Endothelial cell (in vitro differentiated cells): ENCODE measurements at places on chromosomes 12 and 14.
A peak's percentile ranks its signal among the peaks of the same experiment; 100 is the strongest.

- DNase-seq = no peak
These were observed 28.6 kb downstream of the CMKLR1 start for GRCh38 chr12:108310489-108310888.

- no peak for DNase-seq
These were observed 40.6 kb downstream of the ZDHHC17 start for GRCh38 chr12:76804435-76804976.

- no peak for DNase-seq
These were observed 121.2 kb downstream of the CRACR2A start for GRCh38 chr12:3631759-3632158.

GRCh38 chr12:124611559-124612409 is 44.4 kb upstream of the NCOR2 start:
- DNase-seq = no peak

DNA sequence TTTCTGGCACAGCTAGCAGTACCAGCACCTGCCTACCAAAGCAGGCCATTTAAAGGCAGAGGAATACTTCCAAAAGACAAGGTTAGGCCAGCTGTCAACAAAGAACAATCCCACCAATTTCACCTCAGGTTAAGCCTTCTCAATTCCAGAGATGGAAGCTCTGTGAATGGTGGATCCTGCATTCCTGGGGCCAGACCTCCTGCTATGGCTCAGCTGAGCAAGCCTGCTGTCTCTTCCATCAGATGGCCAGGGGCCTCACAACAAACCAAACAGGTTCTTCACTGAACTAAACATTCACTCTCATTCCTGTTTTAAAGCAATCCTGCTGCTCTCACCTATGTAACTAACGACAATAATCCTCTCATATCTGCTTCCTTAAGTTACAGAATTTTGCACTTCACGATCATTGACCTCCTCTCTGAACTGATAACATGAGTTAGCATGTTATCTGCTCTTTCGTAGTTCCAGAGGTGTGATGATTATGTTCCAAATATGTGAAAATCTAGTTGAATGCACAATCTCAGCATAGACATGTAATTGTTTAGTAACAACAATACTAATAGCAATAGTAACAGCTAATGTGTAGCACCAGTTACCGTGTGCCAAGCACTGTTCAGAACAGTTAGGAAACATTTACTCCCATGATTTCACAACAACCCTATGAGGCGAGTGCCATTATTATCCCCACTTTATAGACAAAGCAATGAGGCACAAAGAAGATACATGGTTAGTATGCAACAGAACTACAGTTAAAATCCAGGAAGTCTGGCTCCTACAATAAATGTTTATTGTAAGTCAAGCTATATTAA is 73.2 kb downstream of the SLC2A13 start:
- no peak for DNase-seq

DNA sequence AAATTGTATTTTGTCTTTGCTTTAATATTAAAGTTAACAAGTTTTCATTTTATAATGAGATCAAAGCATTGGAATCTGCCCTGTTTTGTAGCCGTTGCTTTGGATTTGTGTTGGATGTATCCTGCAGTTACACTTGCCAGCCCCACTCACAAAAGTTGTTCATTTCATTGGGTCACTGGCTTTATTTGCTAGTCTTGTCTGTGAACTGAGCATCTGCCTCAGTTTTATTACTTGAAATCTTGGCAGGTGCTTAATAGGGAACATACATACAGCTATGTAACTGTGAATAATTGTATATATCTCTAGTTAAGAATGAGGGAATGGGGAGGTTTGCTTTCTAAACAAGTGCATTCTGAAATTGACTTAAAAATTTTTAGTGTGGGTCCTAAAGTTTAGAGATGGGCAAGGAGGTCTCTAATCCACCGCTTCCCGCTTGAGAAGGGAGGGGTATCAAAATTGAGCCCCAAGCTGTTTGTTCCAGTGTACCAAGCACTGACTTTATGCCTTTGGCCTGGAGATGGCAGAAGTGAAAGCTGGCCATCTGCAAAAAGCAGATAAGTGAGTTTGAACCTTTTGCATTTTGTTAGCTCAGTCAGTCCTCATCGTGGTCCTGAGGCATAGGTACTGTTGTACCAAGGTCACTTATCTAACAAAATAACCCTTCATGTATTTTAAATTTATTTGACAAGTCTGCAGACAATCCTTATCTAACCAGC is 9.3 kb downstream of the EIF5 start:
- DNase-seq = no peak

- peak; percentile 36 for DNase-seq
These were observed 93.9 kb upstream of the OVCH1 start for GRCh38 chr12:29591140-29592020.

DNA sequence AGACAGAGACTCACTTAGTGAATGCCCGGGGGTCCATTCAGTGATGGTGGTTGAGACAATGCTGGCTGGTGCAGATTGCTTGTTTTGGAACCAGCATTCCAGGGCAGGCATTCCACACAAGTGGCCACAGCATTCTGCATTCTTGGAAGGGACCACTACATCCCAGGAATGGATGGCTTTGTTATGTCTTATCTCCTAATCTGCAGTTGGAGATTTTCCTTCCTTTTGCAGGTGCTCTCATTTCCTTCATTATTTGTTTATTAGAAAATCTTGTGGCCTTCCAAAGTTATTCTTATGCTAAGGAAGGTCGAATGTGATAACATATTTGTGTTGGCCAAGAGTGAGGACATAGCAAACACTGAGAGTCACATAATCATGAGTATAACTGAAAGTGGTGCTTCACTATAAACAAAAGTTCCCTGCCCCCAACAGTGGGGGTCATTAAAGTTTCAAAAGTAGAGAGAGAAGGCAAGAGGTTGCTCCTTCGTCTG is 66.0 kb downstream of the BMP4 start:
- no peak for DNase-seq

DNA sequence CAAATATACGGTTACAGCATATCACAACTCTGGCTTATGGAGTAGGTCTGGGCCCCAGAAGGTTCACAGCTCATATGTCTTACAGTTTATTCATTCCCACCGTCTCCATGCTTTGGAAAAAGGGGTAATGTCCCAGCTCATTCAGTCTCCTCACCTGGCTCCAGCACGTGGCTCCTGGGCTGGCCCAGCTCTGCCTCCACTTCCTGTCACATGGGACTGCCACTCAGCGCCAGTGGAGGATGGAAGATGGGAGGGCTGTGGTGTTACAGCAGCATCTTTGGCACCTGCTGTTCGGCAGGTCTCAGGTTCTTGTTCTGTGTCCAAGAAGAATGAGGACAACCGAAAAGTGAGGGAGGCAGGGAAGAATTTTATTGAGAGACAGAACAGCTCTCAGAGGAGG is 216.3 kb upstream of the ATXN7L3B start:
- DNase-seq = no peak

DNA sequence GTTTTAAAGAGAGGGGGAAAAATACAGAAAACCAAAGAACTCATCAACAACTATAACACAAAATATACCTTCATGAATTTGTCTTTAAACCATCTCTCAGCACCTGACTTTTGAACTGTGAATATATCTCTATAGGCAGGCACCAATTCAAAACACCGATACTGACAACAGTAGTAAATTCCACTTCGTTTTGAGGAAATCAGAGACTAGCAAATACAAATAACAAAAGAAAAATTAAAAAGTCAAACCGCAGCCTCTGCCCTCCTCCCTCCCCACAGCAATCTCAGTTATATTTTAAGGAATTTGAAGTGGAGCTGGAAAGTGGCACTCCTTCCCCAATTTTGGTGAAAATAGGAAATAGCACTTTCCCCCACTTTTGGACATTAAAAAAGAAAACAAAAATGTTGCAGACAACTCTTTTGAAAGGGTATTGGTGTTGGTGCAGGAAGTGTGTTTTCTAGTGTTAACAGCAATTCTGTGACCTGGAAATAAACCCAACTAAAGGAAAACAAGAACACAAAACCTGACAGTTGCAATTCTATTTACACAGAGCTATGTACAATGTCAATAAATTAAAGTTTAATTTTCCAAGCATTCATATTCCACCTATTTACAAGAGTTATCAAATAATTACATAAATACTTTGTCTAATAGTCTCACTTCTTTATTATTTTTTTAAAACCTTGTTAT is 13.5 kb downstream of the TBX3 start:
- no peak for DNase-seq

- no peak for DNase-seq
These were observed 51.5 kb downstream of the DCAF5 start for GRCh38 chr14:69101331-69101826.

DNA sequence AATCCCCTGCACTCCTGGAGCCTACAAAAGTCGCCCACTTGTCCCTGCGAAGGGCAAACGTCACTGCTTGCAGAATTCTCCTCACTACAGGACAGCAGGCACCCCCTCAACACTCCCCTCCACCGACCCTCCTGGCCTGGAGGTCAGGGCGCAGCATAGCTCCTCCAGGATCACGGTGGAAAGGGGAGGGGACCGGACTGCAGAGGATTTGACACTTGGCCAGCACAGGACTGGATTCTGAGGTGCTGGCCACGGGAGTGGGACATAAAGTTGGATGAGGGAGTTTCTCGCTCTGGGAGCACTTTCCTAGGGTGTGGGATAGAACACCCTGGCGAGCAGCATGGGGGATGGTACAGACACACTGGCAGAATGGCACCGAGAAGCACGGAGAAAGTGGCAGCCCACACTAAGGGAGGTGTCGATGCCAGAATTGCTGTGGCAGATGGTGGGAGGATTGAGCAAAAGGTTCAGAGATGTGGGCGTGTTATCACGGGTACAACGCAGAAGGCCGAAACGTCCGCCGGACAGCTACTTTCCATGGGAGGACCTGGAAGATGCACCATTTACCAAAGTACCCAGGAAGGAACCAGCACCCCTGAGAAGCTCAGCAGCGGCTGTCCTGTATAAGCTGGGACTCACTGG is 51.4 kb upstream of the DIO3 start:
- DNase-seq = no peak

GRCh38 chr12:117559978-117560377 is 198.6 kb upstream of the NOS1 start:
- DNase-seq = no peak

DNA sequence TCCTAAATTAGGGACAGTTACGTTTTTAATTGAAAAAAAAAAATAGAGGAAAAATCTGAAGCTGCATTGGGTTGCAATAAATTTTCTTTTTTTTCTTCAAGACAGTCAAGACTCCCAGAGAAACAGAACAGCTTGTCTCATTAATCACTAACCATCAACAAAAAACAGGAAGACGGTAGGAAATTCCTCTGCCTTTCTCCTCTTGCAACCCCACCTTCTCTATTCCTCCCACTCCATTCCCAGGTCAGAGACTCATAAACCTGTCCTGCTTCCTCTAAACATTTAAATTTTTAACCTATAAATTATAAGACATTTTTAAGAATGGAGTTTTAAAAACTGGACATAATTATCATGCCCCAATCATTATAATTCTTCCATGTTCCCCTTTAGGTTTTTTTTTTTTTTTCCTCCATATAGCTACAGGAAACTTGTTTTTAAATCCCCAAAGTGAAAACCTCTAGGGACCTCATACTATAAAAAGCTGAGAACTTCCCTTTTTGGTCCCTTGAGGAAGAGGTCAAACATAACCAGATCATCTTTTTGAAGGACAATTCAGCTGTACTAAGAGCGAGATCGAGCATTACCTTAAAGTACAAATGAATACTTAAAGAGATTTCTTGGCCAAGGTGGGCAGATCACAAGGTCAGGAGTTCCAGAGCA is 36.0 kb downstream of the CPM start:
- DNase-seq = no peak

GRCh38 chr12:59734371-59734770 is 138.5 kb downstream of the SLC16A7 start:
- no peak for DNase-seq

- DNase-seq = no peak
These were observed 99.7 kb upstream of the EGLN3 start for GRCh38 chr14:34050606-34051005.

- DNase-seq = no peak
These were observed 36.6 kb downstream of the PARP11 start for GRCh38 chr12:3836641-3837040.

GRCh38 chr12:15541996-15542631 is 219.8 kb downstream of the PTPRO start:
- no peak for DNase-seq

- DNase-seq = no peak
These were observed 58.3 kb downstream of the OTOGL start for GRCh38 chr12:80157645-80158044.

- DNase-seq = peak; percentile 53
These were observed 2.3 kb upstream of the AGAP2 start for GRCh38 chr12:57740656-57741412.

- no peak for DNase-seq
These were observed 58.2 kb downstream of the MVK start for GRCh38 chr12:109631751-109632150.

DNA sequence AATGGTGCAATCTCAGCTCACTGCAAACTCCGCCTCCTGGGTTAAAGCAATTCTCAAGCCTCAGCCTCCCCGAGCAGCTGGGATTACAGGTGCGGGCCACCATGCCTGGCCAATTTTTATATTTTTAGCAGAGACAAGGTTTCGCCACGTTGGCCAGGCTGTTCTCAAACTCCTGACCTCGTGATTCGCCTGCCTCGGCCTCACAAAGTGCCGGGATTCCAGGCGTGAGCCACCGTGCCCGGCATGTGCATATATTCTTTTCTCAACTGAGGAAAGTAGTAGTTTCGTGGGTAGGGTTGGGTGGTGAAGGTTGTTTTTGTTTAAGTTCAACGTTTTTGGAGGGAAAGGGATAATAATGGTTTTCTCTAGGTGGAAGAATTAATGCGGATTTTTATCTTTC is 94.2 kb upstream of the CEP83 start:
- DNase-seq = no peak

- no peak for DNase-seq
These were observed 95.8 kb downstream of the ITPK1 start for GRCh38 chr14:93019970-93020369.

DNA sequence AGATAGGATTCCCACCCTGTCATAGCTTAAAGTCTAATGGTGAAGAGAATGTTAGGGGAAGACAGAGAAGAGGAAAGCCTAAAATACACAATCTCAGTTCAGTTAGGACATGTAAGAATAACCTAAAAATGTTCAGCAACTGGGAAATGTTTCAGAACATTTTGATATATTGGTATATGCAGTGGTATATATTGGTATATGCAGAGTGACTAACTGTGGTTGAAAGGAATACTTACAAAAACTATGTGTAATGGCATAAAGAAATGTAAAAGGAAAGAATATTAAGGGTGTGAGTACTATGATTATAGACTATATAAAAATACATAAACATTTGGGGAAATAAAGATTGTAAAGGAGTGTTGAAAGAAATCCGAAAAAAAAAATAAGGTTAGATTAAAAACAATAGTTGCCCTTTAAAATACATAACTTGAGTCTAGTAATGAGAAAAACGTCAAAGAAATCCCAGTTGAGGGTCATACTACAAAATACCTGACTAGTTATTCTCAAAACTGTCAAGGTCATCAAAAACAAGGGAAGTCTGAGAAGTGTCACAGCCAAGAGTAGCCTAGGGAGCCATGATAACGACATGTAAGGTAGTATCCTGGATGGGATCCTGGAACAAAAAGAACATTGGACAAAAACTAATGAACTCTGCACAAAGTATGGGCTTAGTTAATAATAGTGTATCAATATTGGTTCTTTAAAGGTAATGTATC is 25.6 kb downstream of the ZDHHC17 start:
- no peak for DNase-seq

DNA sequence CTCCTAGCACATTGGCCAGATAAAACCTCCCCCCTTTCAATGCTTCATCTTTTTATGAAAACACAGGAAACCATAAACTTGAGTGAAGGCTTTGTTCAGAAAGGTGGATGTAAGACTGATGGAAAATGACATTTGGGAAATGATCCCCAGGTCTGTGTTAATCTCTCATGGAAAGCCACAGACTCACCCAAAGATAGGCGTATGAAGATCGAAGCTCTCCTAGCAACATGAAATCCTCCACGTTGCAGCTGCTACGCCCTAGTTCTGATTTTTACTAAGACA is 63.4 kb upstream of the PTGR2 start:
- no peak for DNase-seq

- DNase-seq = no peak
These were observed 167.6 kb downstream of the ACSS3 start for GRCh38 chr12:81245458-81245857.
